ENCODE measurements at places on chromosomes 6 and 20. TPM values are rescaled to one million over a fixed set of nuclear protein-coding genes. Genes with fewer than 3 reads are reported as not detected.

GRCh38 chr6:113121571-113121970, 735.6 kb upstream of the MARCKS start:
- DNase-seq, result no peak

DNA sequence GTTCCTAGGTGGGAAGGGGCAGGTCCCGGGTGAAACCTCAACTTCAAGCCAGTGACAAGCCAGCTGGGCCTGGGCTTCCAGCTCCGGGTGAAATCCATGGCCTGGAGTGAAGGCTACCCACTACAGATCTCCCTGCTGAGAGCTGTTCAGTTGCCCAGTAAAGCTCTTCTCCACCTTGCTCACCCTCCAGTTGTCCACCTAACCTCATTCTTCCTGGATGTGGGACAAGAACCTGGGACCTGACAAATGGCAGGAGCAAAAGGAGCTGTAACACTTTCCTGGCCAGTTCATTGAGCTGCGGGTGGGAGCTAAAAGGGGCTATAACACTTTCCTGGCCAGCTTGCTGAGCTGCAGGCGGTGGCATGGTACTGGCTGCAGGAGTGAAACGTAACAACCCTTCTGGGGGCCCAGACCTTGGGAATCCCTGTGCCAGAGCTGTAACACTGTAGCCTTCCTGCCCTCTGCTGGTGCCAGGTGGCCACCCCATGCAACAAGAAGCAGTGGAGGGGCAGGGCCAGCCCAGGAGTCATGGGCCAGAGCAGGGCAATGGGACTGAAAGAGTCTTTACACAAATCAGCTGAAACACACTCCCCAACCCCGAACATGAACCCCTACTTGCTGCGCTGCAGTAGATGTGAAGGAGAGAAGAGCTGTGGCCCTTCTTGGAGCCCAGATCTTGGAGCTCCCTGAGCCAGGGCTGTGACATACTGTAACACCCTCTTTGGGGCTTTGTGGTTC, 3.6 kb upstream of the HINT3 start:
- peak; percentile 14 for DNase-seq

GRCh38 chr20:10430000-10430466, 4.0 kb downstream of the MKKS start:
- peak; percentile 67 for DNase-seq

DNA sequence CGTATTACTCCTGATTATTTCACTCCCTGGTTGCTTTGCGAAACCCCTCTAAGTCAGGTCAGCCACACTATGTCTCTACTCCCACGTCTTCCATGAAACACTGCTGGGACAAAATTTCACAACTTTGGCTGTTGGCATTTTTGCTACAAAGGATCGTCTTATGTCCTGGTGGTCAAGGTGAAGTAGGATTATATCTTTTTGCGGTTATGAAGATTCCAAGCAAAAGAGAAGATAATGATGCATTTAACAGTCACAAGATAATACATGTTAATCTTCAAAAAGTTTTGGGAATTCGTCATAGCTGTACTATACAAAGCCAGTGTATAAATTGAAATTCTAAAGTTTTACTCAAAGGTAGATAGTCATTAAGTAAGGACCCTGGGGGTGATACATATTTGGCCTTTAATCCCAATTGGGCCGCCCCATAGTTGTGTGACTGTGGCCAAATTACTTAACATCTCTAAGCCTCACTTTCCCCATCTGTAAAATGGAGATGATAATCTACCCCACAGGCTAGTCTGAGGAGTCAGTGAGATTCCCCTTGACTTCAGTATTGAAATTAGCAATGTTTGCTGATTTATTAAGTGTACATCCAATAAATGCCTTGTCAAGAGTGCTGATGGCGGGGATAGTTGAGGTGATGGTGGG, 212.1 kb downstream of the ARID1B start:
- DNase-seq, result no peak

DNA sequence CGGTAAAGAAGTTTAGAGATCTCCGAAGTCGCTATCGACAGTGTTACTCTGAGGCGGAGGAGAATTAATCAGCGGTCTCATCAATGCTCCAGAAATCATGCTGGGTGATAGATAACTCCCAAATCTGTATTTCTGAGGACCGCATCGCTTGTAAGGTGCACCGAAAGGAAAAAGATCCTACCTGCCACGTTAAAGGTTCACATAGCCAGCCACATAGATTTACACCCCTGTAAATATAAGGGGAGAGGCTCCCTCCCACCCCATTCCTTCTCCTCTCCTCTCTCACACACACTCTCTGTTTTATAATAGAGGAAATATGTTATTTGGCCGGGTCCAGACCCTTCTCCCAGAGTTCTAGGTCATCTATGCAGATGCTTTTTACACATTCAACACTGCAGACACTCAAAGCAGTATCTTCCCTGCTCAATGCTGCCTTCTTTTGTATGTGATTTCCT, 620 bp upstream of the DEK start:
- DNase-seq, result no peak

- DNase-seq, result peak; percentile 25
Measured at GRCh38 chr6:87944541-87944954, 103.1 kb upstream of the SPACA1 start.

GRCh38 chr20:46359233-46359751, 47.1 kb downstream of the ELMO2 start:
- no peak for DNase-seq

GRCh38 chr6:113338644-113339043, 518.5 kb upstream of the MARCKS start:
- DNase-seq, result no peak

GRCh38 chr6:30800871-30801270, 56.5 kb upstream of the IER3 start:
- no peak for DNase-seq

DNA sequence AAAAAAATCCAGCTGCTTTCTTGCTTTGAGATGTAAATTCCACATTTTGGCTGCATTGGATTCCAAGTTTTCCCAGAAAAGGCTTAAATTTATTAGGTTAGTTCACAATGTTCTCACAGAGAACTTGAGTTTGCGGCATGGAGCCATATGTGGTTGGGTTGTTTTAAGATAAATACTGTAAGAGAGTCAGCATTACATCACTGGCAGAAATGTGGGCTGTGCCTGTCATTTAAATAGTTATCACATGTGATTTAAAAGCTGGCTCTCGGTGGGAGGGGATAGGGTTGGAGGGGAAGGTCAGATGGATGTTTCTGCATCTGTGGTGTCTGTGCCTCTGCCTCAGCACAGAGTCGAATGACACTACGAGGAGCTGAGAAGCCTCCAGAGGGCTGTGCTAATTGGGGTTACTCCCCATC, 73.8 kb upstream of the SCP2D1 start:
- DNase-seq, result peak; percentile 86

GRCh38 chr6:30939473-30939872, 1.3 kb upstream of the MUCL3 start:
- no peak for DNase-seq

- no peak for DNase-seq
Measured at GRCh38 chr20:7171911-7172310, 404.4 kb downstream of the BMP2 start.

Gene SLC32A1
- total RNA-seq, result not detected

Gene SMOC2
- total RNA-seq, result not detected

Gene COL9A1
- not detected for total RNA-seq

All from LHCN-M2 (cell line).